ENCODE measurements at places on chromosomes 12 and 14. TPM values are rescaled to one million over a fixed set of nuclear protein-coding genes. Genes with fewer than 3 reads are reported as not detected.

- no peak for DNase-seq
Measured at GRCh38 chr14:49619730-49620129, 696 bp downstream of the RPL36AL start.

GRCh38 chr12:56905852-56906251 is 28.4 kb downstream of the SDR9C7 start:
- DNase-seq = no peak

LUM gene
- total RNA-seq = 335 TPM

DNA sequence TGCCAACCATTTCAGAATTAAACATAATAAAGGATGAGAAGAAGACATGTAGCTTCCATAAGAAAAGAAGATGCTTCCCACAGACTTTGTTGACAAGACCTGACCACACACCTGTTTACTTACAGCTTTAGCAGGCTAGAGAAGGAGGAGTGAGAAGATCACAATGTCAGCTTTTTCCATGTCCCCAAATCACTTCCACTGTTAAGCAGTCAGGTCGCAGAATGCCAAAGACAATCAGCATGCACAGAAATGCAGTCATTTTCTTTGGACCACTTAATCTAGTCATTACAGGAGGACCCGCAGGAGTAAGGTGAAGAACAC is 314.9 kb downstream of the SSPN start:
- no peak for DNase-seq

DNA sequence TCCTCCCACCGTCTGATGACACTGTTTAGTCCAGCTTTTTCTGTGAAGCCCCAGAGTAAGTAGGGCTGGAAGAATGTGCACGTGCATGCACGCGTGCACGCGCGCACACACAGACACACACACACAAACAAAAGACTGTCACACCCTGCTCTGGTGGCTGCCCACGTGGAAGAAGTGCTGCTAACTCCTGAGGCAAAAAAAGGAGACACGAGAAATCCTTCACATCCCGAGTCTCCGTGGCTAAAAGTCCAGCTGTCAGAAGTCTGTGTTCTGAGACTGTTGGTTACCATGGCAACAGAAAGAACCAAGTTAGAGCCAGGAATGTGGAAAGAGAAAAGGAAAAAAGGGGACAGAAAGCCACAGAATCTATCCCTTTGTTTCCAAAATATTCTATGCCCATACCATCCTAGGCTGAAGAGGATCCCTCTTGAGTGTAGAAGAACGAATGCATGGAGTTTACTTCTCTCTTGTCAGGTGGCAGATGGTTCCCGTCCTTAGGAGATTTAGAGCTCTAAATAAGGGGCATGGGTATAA is 1.6 kb upstream of the C12orf71 start:
- DNase-seq = no peak

GRCh38 chr14:105075379-105076295 is 10.4 kb upstream of the GPR132 start:
- DNase-seq = no peak

DNA sequence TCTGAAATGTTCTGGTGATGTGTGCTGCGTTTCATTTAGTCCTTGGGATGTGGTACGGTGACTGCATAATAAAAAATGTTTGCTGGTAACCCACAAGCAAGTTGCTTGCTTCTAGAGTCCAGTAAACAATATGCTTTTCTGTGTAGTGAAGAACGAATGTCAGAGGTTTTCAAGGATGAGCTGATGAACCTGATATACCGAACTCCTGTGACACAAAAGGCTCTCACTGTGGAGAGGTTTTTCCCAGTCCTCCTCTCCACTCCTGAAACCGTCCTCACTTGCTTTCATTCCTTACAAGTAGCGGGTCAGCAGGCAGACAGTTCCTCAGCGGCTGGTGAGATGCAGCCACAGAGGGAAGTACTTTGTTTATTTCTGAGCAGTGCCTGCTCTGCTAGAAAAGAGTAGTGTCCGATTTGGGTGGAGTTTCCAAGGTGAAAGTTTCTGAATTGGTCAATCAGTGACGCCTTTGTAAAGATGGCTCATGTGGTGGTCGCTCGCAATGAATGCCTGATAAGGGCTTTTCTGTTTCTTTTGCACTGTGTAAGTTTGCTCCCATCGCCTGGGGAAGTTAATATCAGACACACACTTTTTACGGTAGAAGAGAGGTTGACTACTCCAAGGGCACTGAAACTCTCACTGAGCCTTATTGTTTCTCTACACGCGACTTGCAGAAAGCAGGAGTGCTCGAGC is 3.0 kb downstream of the ETV6 start:
- no peak for DNase-seq

Measured in omental fat pad (tissue), 4 donors.